ENCODE measurements at places on chromosomes 2 and 18.

GRCh38 chr2:64876137-64876647, 113.0 kb upstream of the SLC1A4 start:
- peak; percentile 8 for DNase-seq

- DNase-seq: peak; percentile 62
These were observed 22.5 kb upstream of the ACVR1 start for GRCh38 chr2:157898591-157898996.

GRCh38 chr18:72555968-72556367, 11.8 kb upstream of the CBLN2 start:
- no peak for DNase-seq

- no peak for DNase-seq
These were observed 103.8 kb upstream of the PDE1A start for GRCh38 chr2:182530636-182531035.

- DNase-seq: peak; percentile 71
These were observed 64.7 kb downstream of the DGKD start for GRCh38 chr2:233418761-233419546.

- no peak for DNase-seq
These were observed 90.5 kb downstream of the PMS1 start for GRCh38 chr2:189874586-189875320.

Measured in activated CD8-positive, alpha-beta memory T cell treated with anti-CD3 and anti-CD28 coated beads, Interleukin-2, amount 50 U/mL, for 48 hours (primary cell).